ENCODE measurements at places on chromosomes 6 and 20. TPM values are rescaled to one million over a fixed set of nuclear protein-coding genes. Genes with fewer than 3 reads are reported as not detected.

Gene DACT2
- total RNA-seq, result 0.24 TPM

DNA sequence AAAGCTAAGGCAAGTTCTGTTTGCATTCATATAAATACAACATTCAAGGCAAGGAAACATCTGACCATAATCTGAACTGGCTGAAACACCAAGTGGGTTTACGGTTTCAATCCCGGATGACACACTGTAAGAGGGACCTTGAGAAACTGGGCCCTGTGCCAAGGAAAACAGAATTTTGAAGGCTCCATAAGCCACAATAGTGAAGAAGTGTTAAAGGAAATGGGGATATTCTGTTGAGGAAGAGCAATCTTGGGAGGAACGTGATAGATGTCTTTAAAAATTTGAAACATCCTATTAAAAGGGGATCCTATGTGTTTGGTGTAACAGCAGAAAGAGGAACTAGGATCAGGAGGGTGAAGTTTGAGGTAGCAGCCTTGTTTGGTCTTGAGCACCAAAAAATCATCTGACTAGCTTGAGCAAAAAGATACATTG, 82.4 kb upstream of the TAB2 start:
- DNase-seq, result peak; percentile 19
- H3K36me3 ChIP-seq, result no peaks in the 10 kb centered on the region
- H3K27me3 ChIP-seq, result no peaks in the 10 kb centered on the region
- H3K27ac ChIP-seq, result no peak overlapping the region

Gene TRIM31
- not detected for total RNA-seq

GRCh38 chr6:2651961-2652360, 98.8 kb downstream of the MYLK4 start:
- DNase-seq, result no peak
- no peaks in the 10 kb centered on the region for H3K27me3 ChIP-seq
- no peaks in the 10 kb centered on the region for H3K36me3 ChIP-seq

Gene LY6G6D
- total RNA-seq, result not detected

GRCh38 chr20:58586565-58587093, 64.5 kb upstream of the STX16 start:
- H3K4me1 ChIP-seq, result no peaks in the 10 kb centered on the region

Gene NMBR
- total RNA-seq, result not detected

Gene PRSS35
- not detected for total RNA-seq

- no peaks in the 10 kb centered on the region for H3K36me3 ChIP-seq
- H3K4me3 ChIP-seq, result no peak overlapping the region
- H3K4me1 ChIP-seq, result peaks cover 80% of the 10 kb centered on the region
- DNase-seq, result no peak
Measured at GRCh38 chr6:54087721-54088120, 23.5 kb upstream of the MLIP start.

- H3K4me1 ChIP-seq, result peaks cover 33% of the 10 kb centered on the region
- H3K36me3 ChIP-seq, result no peaks in the 10 kb centered on the region
- H3K27me3 ChIP-seq, result peaks cover 3% of the 10 kb centered on the region
- no peak overlapping the region for H3K4me3 ChIP-seq
- DNase-seq, result no peak
Measured at GRCh38 chr20:62624325-62624690, 18.0 kb upstream of the SLCO4A1 start.

DNA sequence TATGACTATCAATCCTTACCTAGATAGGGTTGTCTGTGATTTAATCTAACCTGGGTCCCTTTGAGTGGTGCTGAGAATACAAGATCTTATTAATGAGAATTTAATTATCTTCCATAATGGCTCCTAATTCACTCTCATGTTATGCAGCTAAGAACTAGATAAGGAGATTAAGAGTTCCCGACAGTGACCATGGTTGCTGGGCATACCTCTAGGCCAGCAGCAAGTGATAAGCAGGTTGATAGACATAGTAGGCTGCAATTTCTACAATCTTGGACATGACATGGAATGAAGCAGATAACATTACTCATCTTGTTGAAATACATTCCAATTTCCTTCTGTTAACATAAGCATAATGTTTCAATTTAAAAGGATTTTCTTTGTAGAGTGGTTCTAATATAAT, 27.1 kb downstream of the SPACA1 start:
- no peaks in the 10 kb centered on the region for H3K36me3 ChIP-seq
- no peak for DNase-seq
- no peaks in the 10 kb centered on the region for H3K27me3 ChIP-seq
- no peak overlapping the region for H3K4me3 ChIP-seq
- H3K27ac ChIP-seq, result no peak overlapping the region
- no peaks in the 10 kb centered on the region for H3K4me1 ChIP-seq

DNA sequence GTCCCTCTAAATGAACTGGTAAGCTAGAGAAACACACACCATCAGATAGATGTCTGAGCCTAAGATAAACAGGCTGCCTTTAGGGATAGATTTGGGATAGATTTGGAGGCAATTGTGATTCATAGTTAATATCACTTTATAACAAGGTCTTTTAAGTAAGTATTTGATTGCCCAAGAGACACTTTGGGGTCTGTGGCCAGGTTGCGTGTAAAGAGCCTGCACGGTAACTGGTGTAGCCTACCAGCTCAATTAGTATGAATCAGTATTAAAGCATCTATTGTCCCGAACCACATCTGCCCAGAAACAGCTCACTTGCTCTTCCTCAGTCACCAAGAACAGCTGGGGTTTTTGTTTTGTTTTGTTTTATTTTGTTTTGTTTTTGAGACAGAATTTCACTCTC, 193.3 kb downstream of the SASH1 start:
- no peak overlapping the region for H3K27ac ChIP-seq
- peaks cover 1% of the 10 kb centered on the region for H3K4me1 ChIP-seq
- H3K27me3 ChIP-seq, result no peaks in the 10 kb centered on the region
- peaks cover 56% of the 10 kb centered on the region for H3K36me3 ChIP-seq
- DNase-seq, result no peak
- no peak overlapping the region for H3K4me3 ChIP-seq

DNA sequence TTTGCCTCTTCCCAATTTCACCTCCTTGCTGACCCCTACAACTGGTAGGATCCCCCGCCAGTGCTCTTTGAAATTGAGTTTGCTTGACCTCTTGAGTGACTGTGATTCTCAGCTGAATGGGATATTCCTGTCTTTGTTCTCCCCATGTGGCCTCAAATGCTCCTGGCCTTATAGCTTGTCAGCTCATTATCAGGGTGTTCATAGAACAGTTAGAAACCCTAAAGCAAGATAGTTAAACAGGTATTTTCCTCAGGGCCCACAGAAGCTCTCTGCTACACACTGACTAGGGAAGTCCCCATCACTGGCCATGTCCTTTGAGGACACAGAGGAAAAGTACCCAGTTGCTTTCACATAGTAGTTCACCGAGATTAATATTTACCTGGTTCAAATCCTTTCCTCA, 211.5 kb upstream of the DTNBP1 start:
- no peak for DNase-seq
- H3K36me3 ChIP-seq, result no peaks in the 10 kb centered on the region
- H3K4me1 ChIP-seq, result peaks cover 15% of the 10 kb centered on the region
- no peak overlapping the region for H3K27ac ChIP-seq

- no peak for DNase-seq
- H3K27me3 ChIP-seq, result no peaks in the 10 kb centered on the region
- H3K27ac ChIP-seq, result no peak overlapping the region
- H3K4me3 ChIP-seq, result no peak overlapping the region
- no peaks in the 10 kb centered on the region for H3K4me1 ChIP-seq
Measured at GRCh38 chr6:120556491-120556890, 777.8 kb downstream of the TBC1D32 start.

DNA sequence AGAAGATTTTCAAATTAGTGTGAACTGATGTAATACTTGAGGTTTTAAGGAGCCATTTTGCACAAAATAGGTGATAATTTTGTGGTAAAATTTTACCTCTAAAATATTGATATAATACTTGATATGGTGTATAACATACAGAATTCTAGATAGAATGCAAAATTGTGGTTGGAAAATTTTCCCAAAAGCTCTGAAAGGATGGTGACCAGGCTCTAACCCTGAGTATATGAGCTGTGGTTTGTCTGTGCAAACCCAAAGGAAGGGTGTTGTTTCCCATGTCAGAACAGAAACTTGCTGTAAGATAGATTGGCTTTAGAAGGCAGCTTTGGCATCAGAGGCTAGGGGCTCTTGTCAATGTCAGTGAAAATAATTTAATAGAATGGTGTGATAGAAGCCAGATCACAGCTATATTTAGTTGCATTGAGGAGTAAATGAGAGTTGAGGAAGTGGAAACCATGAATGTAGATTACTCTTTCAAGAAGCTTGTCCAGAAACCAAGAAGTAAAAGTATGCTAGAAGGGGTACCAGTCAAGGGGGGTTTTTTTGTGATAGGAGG, 257.7 kb downstream of the FARS2 start:
- DNase-seq, result no peak
- H3K4me1 ChIP-seq, result no peaks in the 10 kb centered on the region
- no peak overlapping the region for H3K27ac ChIP-seq
- no peak overlapping the region for H3K4me3 ChIP-seq
- H3K36me3 ChIP-seq, result no peaks in the 10 kb centered on the region

- no peak overlapping the region for H3K27ac ChIP-seq
- no peak overlapping the region for H3K4me3 ChIP-seq
- H3K4me1 ChIP-seq, result no peaks in the 10 kb centered on the region
Measured at GRCh38 chr20:58470336-58471192, 44.6 kb downstream of the APCDD1L start.

Gene ENPP3
- total RNA-seq, result not detected

Gene RRAGD
- total RNA-seq, result 53.6 TPM

Gene SLCO4A1
- total RNA-seq, result 20.4 TPM

DNA sequence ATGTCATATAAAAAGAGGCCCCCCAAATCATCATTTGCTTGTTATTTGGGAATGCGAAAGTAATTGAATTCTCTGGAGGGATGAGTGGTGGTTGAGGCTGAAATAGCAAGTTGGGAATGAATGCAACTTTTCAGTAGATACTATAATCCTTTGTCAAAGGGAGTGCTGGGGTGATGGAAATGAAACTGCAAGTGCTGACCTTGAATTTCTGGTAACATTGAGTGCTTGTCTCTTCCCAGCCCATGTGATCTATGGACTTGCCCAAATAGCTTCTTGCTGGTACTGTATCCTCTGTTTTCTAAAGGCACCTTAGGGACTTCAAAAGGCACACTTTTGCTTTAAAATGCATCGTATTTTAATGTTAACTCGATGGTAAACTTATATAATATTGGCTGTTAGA, 14.8 kb downstream of the PAQR8 start:
- no peaks in the 10 kb centered on the region for H3K36me3 ChIP-seq
- no peak overlapping the region for H3K4me3 ChIP-seq
- H3K4me1 ChIP-seq, result no peaks in the 10 kb centered on the region
- no peak for DNase-seq
- H3K27ac ChIP-seq, result no peak overlapping the region

DNA sequence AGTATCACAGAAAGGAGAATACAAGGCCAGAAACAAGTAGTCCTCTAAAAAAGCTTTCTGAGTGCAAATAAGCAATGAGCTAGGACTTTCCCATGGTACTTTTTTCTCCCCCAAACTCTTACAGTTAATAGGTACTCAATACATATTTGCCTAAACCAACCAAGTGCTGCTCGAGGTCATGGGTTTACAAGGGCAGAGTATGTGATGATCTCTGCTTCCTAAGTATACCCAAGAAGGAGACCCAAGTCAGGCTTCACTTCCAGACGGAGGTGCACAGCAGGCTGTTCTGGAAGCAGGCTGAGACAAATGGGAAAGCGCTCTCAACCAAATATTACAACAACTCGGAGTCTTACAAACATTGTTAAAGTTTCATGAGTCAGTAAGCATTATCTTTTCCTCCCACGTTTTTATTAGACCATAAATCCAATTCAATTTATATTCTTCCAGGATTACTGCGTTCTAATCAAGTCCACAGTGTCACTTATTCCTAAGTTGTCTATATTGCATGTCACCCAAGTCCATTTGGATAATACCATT, 8.1 kb downstream of the FYN start:
- no peaks in the 10 kb centered on the region for H3K4me1 ChIP-seq
- no peak overlapping the region for H3K4me3 ChIP-seq
- no peak for DNase-seq
- H3K36me3 ChIP-seq, result no peaks in the 10 kb centered on the region
- no peak overlapping the region for H3K27ac ChIP-seq

Gene TRIM10
- not detected for total RNA-seq

All from gastrocnemius medialis (tissue), 4 donors.